ENCODE measurements at places on chromosomes 12 and 14. TPM values are rescaled to one million over a fixed set of nuclear protein-coding genes. Genes with fewer than 3 reads are reported as not detected.

Gene NEUROD4
- not detected for polyA plus RNA-seq

Gene MYO1A
- polyA plus RNA-seq = 0.25 TPM

Gene TCL1B
- 0.35 TPM for polyA plus RNA-seq

Gene STYK1
- polyA plus RNA-seq = 0.85 TPM

Gene PLD4
- 2.6 TPM for polyA plus RNA-seq

Gene PZP
- 0.47 TPM for polyA plus RNA-seq

Gene GUCY2C
- 0.54 TPM for polyA plus RNA-seq

Gene SLC38A2
- 214 TPM for polyA plus RNA-seq

Gene VWF
- polyA plus RNA-seq = 9.5 TPM

Gene LRRC43
- 4.4 TPM for polyA plus RNA-seq

Gene B4GALNT1
- 0.37 TPM for polyA plus RNA-seq

Gene ACYP1
- 31.1 TPM for polyA plus RNA-seq

Gene LAG3
- polyA plus RNA-seq = 1.7 TPM

Gene KRT77
- polyA plus RNA-seq = not detected

Gene RDH16
- 0.28 TPM for polyA plus RNA-seq

Gene ATXN3
- polyA plus RNA-seq = 26.5 TPM

Gene CLEC4D
- polyA plus RNA-seq = 0.43 TPM

Gene AMDHD1
- polyA plus RNA-seq = 1.1 TPM

Gene P2RX4
- polyA plus RNA-seq = 38.5 TPM

Gene OR6C70
- polyA plus RNA-seq = not detected

Gene GPHB5
- polyA plus RNA-seq = not detected

Gene GRIP1
- polyA plus RNA-seq = 23.4 TPM

Gene ADAMTS20
- polyA plus RNA-seq = 0.61 TPM

Gene CCDC196
- not detected for polyA plus RNA-seq

Gene CDCA4
- 18.7 TPM for polyA plus RNA-seq

Gene NANOG
- 0.06 TPM for polyA plus RNA-seq

Gene CCDC38
- 0.21 TPM for polyA plus RNA-seq

Gene IFNG-AS1
- 0.14 TPM for polyA plus RNA-seq

Gene CLEC4C
- not detected for polyA plus RNA-seq

Gene DTX1
- 10.3 TPM for polyA plus RNA-seq

Gene TCL1A
- polyA plus RNA-seq = 0.86 TPM

Gene BICD1
- 24.0 TPM for polyA plus RNA-seq

Gene IFI27L2
- polyA plus RNA-seq = 17.7 TPM

Gene C14orf132
- 33.6 TPM for polyA plus RNA-seq

Gene IL26
- polyA plus RNA-seq = not detected

Gene NID2
- 117 TPM for polyA plus RNA-seq

Gene OR10G3
- polyA plus RNA-seq = not detected

Gene ERG28
- polyA plus RNA-seq = 36.4 TPM

Gene WIF1
- 2.5 TPM for polyA plus RNA-seq

Gene ARHGAP9
- polyA plus RNA-seq = 2.3 TPM

Gene GPR84
- 0.08 TPM for polyA plus RNA-seq

Gene SLC2A13
- polyA plus RNA-seq = 15.6 TPM

Gene SIRT4
- polyA plus RNA-seq = 5.2 TPM

Gene ASCL1
- 0.11 TPM for polyA plus RNA-seq

Gene DAO
- polyA plus RNA-seq = 2.0 TPM

Gene TMTC1
- polyA plus RNA-seq = 27.1 TPM

Gene LRRC9
- polyA plus RNA-seq = 2.3 TPM

Gene PELI2
- polyA plus RNA-seq = 25.2 TPM

Gene KRT72
- not detected for polyA plus RNA-seq

Gene TAS2R13
- polyA plus RNA-seq = not detected

Gene TXNDC16
- polyA plus RNA-seq = 23.5 TPM

Gene KLRC3
- polyA plus RNA-seq = 0.20 TPM

Gene CKB
- 98.8 TPM for polyA plus RNA-seq

Gene CHMP4A
- 55.7 TPM for polyA plus RNA-seq

Gene SERPINA1
- polyA plus RNA-seq = 106 TPM

All from right renal cortex interstitium (tissue), 3 donors.